Activated T-helper 1 cell treated with anti-CD3 and anti-CD28 coated beads, Interleukin-2, amount 50 U/mL, for 16 hours (primary cell): ENCODE measurements at places on chromosomes 6 and 20.

DNA sequence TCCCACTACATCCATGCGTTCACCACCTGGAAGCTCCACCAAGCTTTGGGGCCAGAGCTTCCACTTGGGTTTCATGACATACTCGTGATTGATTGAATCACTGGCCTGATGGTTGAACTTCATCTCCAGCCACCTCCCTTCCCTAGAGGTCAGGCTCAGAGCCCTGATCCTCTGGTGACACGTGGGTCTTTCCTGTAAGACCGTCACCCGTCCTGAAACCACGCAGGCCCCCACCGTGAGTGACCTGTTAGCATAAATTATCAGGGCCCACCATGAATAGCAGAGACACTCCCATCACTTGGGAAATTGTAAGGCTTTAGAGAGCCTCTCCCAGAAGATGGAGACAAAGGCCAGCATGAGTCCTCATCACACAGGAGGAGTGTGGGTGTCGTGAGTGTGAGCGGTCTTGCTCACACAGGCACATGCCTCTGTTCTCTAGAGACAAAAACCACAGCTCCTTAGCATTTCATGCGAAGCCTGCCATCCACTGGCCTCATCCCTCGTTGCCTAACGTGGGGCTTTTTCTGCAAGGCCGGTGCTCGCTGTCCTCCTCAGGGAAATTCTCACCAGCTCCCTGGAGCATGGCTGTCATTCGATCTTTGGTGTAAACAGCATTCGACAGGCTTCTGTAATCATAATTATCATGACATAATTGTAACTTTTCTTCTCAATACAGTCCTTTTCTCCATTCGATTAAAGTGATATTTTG, 65.1 kb upstream of the DUSP22 start:
- no peak for DNase-seq

DNA sequence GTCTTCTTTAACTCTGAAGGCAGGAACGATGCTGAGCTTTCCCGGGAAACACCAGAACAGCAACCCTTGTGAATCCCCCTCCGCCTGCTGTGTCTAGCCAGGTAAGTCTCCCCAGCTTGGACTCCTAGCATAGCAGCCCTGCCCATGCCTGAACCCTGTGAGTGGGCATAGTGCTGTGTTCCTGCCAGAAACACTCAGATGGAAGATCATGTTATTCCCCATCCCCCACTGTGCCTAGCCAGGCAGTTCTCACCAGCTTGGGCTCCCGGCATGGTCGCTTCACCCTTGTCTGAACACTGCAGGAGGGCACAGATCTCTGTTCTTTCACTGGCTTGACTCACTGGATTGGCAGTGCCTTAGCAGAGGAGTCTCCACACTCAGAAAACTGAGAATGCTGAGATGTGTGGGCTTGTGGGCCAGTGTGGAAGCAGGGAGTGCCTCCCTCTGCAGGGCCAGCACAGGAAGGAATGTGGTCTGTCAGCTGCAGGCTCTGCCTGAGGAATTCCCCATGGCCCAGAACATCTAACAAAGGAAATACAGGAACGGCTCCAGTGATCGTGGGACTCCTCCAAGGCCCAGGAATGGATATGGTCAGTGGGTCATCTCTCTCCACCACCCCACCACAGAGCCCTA, 440.1 kb upstream of the ADGRB3 start:
- no peak for DNase-seq

DNA sequence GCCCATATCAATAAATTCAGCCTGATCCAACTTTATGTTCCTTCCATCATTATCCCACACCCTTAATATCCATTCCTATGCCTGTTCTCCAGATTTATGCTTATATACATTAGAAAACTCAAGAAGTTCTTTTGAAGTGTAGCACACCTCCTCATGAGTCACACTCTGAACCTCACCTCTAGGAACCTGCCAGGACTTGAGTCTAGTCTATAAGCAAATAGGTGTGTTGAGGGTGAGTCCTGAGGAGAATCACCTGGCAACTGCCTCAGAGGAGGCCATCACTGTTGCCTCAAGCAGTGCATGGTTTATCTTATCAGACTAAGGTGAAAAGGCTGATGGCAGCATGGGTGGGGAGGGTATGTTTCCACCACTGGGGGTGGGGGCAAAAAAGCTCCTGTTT, 496.7 kb downstream of the C6orf118 start:
- DNase-seq: no peak

DNA sequence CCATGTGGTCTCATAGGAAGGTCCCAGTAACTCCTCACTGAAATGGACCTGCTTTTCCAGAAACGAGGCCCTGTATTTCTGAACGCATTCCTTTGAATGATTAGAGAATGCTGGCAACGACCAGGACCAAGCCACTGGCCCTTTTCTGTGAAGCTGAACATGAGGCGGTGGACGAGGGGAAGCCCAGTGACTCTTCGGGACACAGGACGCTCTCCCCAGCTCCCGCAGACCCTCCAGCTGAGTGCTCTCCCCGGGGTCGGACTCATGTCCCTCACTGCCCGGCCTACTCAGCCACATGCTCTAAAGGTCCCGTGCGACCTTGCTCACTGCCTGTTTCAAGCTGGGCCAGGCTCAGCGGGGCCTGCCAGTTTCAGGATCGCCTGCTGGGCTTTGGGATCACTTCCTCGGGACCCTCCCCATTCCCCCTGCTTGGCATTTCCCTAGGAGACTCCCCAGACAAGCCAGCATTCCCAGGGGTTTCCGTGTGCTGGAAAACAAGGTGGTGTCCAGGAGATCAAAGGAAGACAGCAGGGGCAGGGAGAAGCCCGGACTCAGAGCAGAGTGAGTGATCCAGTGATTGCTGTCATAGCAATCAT, 2.6 kb upstream of the CST9 start:
- DNase-seq: no peak

GRCh38 chr6:169044381-169045230, 209.0 kb downstream of the THBS2 start:
- DNase-seq: no peak

DNA sequence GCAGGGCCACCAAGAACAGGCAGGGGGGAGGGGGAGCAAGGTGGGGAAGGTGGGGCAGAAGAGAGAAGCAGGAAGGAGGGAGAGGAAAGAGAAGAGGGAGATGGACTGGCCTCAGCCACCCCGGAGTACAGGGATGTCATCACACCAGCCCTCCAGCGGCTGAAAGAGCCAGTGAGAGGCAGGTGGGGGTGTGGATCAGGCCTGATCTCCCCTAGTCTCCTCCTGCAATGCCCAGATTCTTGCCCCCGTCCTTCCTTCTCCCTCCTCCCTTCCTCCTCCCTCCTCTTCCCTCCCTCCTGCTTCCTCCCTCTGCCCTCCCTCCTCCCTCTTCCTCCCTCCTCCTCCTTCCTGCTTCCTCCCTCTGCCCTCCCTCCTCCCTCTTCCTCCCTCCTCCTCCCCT, 61.5 kb downstream of the YTHDF1 start:
- DNase-seq: no peak

- DNase-seq: no peak
These were observed 36.5 kb upstream of the PHACTR3 start for GRCh38 chr20:59567585-59568508.

GRCh38 chr6:17867880-17868279, 119.6 kb downstream of the KIF13A start:
- no peak for DNase-seq

- DNase-seq: no peak
These were observed 3.3 kb upstream of the BIRC7 start for GRCh38 chr20:63232235-63233060.

DNA sequence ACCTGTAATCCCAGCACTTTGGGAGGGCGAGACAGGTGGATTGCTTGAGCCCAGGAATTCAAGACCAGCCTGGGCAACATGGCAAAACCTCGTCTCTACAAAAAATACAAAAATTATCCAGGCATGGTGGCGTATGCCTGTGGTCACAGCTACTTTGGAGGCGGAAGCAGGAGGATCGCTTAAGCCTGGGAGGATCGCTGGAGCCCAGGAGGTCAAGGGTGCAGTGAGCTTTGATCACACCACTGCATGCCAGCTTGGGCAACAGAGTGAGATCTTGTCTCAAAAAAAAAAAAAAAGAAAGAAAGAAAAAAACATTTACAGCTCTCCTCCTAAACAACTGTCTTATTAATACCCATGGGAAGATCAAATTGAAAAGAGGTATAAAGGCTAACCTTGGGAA, 8.8 kb upstream of the MYMX start:
- no peak for DNase-seq

- DNase-seq: no peak
These were observed 602.0 kb upstream of the CDH4 start for GRCh38 chr20:60650087-60650486.

DNA sequence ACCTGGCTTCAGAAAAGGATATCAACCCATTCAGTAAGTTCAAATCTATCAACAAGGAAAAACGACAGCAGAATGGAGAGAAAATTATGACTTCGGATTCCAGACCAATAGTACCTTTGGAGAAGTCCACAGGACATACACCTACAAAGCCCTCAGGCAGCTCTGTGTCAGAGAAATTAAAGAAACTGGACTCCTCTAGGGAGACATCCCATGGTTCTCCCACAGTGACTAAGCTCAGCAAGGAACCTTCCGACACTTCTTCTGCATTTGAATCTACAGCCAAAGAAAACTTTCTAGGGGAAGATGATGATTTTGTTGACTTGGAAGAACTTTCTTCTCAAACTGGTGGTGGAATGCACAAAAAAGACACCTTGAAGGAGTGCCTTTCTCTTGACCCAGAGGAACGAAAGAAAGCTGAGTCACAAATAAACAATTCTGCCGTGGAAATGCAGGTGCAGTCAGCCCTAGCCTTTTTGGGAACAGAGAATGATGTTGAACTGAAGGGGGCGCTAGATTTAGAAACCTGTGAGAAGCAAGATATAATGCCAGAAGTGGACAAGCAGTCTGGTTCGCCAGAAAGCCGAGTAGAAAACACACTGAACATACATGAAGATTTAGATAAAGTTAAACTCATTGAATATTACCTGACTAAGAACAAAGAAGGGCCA, 67.4 kb upstream of the HINT3 start:
- DNase-seq: no peak

DNA sequence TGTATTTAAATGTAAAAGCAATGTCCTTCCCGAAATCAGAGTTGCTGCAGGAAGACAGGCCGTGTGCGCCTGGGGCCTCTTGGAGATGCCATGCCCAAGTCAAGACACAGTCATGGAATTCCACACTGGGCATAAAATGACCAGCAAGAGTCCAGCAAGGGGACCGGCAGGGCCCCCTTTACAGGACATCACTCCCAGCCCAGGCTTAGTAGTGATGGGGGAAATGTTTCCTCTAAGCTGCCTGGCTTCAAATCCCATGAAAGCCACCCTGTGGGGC, 1.9 kb upstream of the PPP1R3G start:
- DNase-seq: no peak

- DNase-seq: no peak
These were observed 55.7 kb downstream of the NCOA7 start for GRCh38 chr6:125846292-125847024.

DNA sequence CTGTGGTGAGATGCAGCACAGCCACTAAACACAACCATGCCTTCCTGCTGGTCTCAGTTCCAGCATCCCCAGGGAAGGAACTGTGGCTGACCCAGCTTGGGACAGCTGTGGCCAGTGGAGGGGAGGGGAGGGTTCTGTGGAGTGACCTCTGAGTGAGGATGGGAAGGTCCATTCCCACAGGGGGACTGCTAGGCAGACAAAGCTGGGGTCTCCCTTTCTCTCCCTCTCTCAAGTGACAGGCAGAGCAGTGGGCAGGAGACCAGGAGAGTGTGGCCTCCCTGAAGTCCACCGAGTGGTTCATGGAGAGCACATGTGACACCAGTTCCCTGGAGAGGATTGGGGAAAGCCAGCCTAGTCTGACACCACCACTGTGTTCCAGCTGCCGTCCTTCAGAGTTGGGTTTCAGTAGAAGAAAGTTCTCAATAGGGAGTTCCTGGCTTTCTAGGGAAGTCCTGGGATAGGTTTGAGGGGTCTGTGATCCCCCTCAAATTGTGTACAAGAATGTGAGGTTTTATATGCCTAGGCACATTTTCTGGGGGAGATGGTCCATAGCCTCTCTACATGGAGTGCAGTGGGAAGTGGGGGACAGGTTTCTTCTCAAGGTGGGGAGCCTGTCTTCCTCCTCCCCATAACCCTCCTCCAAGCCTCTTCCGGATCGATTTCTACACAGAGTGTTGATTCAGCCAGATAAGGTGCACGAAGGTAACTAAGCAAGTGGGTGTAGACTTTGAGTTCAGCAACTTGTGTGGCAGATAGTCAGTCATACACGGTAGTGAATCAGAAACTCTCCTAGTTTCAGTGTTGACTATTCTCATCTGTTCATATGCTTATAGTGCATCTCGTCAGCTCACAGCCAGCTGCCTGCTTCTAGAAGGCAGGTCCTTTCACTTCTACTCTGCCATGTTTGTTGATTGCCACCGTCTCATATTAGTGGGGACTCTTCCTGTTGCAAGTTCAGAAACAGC, 18.9 kb downstream of the MANBAL start:
- DNase-seq: no peak

- no peak for DNase-seq
These were observed 6.2 kb downstream of the ZNF337 start for GRCh38 chr20:25690427-25690826.

- DNase-seq: no peak
These were observed 73.2 kb downstream of the ATRN start for GRCh38 chr20:3543901-3544507.

GRCh38 chr6:11093376-11093625, 333 bp upstream of the SMIM13 start:
- DNase-seq: no peak

DNA sequence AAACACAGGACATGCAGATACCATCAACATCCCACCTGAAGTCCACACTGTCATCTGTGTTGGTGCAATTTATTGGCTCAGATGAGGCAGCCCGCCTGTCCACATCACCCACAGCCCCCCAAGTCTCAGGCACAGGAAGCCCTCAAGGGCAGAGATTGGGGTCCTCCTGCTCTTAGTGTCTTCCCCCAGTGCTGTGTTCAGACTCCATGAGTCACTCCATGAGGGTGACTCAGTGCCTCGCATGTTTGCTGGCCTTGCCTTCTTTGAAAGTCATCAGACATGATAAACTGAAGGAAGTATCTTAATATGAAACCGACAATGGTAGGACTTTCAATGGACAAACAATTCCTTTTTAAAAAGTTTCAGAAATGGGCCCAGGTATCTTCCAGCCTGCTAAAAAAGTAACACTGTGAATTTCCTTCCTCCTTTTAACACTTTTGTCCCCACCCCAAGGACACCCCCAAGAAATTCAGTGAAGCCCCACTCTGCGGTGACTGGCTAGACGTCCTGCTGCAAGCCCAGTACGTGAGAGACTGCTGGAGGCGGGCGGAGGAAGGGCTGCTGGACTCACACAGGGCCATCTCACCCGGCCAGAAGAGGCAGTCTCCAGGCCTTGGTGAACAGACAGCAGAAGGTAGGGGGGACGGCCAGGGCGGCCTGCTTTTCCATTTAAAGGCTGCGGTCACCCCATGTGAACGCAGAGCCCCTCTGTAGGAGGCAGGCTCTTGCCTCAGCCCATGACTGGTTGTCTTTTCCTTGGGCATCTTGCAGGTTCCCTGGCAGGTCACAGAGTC, 43.0 kb upstream of the KCNK16 start:
- no peak for DNase-seq

- no peak for DNase-seq
These were observed 83.4 kb downstream of the TXNDC5 start for GRCh38 chr6:7827142-7827541.

- no peak for DNase-seq
These were observed 119.2 kb upstream of the CCN2 start for GRCh38 chr6:132070356-132070755.
